ENCODE measurements at places on chromosomes 1 and 21.

GRCh38 chr1:155173478-155174323 lies at the start of gene TRIM46:
TRIM46 (plus strand) TSS chr1:155173849; CDS start chr1:155173967, 118 bp downstream.
- DNase-seq = no peak

DNA sequence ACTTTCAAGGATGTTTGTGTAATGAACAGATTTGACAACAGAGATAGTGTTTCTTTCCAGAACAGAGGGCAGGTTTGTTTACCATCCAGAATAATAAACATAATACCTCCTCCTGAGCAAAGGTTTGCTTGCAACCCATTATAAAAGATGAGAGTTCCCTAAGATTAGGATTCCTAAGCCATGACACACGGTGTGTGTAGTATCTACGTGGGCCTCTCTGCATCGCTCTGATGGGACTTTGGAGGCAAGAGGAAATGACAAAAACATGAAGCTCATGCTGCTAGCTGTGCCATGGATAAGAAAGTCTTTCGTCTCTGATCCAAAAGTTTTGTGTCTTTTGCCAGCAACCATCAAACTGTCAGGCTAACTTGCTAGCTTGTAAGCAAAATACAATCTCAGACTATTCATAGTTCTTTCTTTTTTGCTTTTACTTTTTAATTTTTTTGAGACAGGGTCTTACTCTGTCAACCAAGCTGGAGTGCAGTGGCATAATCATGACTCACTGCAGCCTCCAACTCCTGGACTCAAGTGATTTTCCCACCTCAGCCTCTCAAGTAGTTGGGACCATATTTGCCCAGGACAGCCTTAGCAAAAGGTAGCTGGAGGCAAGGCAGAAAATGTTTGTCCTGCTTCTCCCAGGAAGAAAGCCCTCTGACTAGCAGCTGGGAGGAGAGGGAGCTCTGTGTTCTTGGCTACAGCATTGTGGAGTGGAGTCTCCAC lies 81.1 kb downstream of the LHX4 start:
- no peak for DNase-seq

GRCh38 chr1:179935909-179936496 lies 18.6 kb upstream of the CEP350 start:
- DNase-seq = no peak

DNA sequence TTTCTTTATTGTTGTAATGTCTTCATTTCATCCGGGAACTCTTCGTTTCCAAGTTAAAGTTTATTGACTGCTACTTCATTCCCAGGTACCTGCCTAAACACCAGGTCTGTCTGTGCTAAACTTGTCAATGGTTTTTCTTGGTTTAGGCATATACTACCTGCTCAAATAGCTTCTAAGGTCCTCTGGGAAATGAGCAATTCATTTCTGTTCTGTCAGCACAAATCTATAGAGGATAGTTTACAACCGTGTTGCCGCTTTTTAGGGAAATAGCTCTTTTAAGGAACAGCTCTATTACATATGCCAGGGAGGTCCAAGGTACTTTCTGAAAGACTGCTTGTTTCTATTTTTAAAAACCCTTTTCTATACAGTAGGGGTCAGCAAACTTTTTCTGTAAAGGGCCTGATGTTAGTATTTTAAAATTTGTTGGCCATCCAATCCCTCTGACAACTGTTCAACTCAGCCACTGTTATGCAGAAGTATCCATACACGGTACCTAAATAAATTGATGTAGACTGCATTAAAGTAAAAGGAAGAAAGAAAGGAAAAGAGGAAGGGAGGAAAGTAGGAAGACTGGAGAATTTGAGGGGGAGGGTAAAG lies 222.7 kb upstream of the PTBP2 start:
- no peak for DNase-seq

GRCh38 chr1:222828939-222829338 lies 14.1 kb downstream of the DISP1 start:
- DNase-seq = no peak

DNA sequence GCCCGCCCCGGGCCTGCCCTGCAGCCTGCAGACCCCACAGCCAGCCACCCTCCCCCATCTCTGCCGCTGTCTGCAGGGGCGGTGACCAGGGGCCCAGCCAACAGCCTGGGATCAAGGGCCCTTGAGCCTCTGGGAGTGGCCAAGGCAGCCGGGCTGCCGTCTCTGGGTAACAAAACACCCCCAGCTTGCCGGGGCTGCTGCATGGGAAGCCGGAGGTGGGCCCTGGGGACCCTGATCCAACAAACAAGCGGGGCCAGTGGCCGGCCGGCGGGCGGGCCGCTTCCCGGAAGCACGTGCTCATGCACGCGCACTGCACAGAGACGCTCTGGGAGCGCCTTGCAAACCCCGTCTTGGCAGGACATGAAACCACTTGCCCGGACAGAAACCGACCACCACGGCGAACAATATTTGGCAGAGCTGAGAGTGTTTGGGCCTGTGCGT lies 13.2 kb downstream of the MEGF6 start:
- no peak for DNase-seq

DNA sequence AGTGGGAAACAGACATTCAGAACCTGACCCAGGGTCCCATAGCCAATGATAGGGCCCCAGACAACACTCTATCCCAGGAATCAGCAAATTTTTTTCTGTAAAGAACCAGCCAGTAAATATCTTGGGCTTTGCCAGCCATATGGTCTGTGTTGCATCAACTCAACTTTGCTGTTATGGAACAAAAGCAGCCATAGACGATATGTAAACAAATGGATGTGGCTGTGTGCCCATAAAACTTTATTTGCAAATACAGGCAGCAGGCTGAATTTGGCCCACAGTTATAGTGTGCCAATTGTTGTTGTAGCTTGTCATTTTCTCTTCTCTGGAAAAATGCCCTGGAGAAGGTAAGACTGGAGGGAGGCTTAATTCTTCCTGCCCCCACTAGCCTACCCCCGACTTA lies 431.1 kb upstream of the VAMP3 start:
- no peak for DNase-seq

GRCh38 chr1:101884621-101885020 lies 112.1 kb downstream of the OLFM3 start:
- DNase-seq = no peak

- DNase-seq = no peak
Observed at GRCh38 chr1:235513495-235514366, 9.5 kb upstream of the B3GALNT2 start.

DNA sequence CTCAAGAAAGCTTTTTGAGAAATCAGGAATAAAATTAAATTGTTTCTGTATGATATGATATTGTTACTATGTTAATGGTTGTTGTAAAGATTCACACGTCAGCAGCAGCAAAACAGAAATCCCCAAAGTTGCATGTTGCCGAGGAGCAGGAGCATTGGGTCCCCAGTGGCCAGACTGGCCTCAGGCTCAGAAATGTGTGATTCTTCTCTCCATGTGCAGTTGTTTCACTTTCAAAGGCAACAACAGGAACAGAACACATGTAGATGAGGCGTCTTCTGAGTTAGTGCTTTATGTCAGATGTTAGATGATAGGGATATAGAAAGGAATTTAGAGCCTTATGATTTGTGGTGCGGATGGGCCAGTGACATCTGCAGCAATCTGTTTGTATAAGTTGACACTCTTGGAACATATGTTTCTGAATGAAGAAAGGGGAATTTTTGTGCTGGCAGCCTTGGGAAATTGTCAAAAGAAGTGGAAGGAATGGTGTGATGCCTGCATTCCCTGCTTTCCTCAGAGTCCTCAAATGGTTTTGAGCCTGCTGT lies 2.1 kb upstream of the TTLL7 start:
- DNase-seq = no peak

DNA sequence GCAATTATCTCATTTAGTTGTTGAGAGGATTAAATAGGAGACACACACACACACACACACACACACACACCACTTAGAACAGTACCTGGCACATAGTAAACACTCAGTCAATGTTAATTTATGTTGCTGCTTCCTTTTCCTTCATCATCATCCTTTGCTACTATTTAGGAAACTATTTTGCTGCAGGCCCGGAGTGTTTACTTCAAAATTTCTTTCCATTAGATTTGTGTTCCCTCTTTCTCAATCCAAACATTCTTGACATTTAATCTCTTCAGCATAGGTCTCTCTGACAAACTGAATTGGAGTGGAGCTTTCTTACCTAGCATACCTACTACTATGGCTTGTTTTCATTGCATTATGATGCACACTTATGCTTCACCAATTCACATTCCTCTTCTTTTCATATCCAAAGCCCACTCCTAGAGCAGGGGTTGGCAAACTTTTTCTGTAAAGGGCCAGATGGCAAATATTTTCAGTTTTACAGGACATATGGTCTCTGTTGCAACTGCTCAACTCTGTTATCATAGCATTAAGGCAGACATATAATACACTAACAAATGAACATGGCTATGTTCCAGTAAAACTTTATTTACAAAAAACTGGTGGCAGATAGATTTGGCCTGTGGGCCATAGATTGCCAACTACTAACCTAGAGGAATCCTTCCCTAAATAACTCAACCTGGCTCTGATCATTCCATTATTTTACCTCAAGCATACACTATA lies 49.5 kb downstream of the SCMH1 start:
- DNase-seq = no peak

DNA sequence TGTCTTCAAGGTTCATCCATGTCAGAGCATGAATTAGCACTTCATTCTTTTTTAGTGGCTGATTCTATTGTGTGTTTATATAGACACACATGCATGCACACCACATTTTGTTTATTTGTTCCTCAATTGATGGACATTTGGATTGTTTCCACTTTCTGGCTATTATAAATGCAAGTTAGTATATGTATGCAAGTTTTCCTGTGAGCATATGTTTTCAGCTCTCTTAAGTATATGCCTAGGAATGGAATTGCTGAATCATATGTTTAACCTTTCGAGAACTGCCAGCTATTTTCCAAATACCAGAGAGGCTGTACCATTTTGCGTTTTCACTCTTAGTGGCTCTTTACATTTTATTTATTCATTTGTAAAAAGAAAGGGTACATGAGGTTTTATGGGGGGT lies 109.9 kb upstream of the KIAA1614 start:
- no peak for DNase-seq

DNA sequence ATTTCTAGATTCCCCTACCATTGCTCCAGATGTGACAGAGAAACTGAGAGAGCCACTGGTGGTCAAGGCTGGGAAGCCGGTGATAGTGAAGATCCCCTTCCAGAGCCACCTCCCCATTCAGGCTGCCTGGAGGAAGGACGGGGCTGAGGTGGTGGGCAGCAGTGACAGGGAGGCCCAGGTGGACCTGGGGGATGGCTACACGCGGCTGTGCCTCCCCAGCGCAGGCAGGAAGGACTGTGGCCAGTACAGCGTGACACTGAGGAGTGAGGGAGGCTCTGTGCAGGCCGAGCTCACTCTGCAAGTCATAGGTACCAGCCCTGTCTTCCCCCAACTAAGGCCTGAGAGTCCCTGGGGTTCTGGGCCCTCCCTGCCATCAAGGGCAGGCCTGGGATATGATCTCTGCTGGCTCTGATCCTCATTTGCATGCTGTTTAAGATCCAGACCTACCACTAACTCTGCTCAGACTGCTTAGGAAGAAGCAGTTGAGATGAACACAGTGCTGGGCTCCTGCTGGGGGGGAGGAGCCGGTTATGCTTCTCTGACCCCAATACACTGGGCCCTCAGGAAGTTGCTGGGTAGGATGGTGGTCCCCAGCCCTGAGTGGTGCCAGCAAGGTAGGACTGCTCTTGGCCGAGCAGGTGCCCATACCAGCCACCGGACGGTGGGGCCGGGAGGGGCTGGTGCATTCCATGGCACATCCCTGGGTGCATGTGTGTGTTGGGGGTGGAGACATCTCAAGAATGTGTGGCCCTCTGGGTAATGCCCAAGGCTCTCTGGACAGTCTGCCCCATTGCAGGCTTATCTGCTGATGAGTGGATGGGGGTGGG lies 25.1 kb downstream of the IGFN1 start:
- no peak for DNase-seq

DNA sequence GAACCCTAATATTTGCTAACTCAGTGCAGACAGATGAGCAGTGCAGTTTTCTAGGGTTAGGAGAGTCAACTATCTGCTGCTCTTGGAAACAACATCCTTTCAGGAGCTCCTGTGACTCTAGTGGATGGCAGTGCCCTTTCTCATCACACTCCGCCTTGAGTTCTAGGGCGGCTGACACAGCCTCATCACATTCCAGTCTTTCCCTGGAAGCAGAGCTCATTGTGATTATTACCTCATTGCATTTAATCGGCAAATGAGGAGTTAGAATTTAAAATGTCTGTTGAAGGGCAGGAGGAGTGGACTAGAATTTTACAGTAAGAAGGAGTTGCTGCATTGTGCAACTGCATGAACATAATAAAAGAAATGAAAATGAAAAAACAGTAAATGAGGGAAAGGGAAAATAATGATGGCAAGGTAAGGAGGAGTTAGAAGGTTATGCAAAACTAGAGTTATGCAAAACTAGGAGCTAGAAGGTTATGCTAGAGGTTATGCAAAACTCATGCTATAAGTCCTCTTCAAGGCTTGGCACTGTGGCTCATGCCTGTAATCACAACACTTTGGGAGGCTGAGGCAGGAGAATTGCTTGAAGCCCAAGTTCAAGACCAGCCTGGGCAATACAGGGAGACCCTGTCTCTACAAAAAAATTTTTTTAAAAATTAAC lies 6.9 kb upstream of the PTGFRN start:
- no peak for DNase-seq

- no peak for DNase-seq
Observed at GRCh38 chr1:236016782-236017400, 48.0 kb downstream of the NID1 start.

GRCh38 chr1:56437959-56438358 lies 141.4 kb downstream of the PLPP3 start:
- DNase-seq = no peak

GRCh38 chr1:152941037-152941711 lies 5.8 kb upstream of the SPRR5 start:
- no peak for DNase-seq

DNA sequence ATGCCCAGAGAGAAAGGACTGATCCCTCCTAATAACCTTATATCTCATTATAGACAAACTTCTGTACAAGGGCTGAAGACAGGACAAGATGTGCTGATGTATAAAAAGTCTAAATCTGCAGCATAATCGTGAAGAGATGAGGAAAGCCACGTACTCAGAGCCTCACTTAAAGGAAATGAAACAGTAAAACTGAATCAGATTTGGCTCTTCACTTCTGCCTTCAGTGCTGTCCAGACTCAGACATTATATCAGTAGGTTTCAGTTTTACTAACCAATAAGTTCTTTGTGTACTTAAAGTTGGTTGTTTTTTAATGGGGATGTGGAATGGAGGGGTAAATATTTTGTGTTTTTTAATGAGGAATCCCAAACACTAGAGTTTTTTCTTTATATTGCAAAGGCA lies 45.3 kb upstream of the RGS1 start:
- no peak for DNase-seq

GRCh38 chr1:19424651-19425570 lies 60.4 kb downstream of the CAPZB start:
- no peak for DNase-seq
